ENCODE measurements at places on chromosomes 6 and 20.

GRCh38 chr20:21709535-21709904 is 4.1 kb downstream of the PAX1 start:
- no peak for DNase-seq

- no peak for DNase-seq
These were observed 53.3 kb downstream of the TNFRSF21 start for GRCh38 chr6:47256361-47256760.

GRCh38 chr6:167569879-167570278 is 245.0 kb downstream of the TTLL2 start:
- no peak for DNase-seq

DNA sequence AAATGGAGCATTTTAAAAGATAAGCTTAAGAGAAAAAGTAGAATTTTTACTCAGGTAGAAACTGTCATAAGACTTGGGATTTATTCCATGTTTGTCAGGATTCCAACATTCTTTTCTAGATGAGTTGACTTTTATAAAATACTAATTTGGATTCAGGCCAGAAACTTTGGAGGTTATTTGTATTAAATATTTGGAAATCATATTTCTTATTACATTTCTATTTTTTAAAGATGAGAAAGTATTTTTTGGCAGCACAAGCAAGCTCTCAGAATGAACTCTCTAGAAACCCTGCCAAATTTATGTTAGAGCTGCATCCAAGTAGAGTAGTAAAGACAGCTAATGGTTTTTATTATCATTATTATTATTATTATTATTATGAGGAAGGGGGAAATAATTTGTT is 1014.9 kb upstream of the GJE1 start:
- no peak for DNase-seq

DNA sequence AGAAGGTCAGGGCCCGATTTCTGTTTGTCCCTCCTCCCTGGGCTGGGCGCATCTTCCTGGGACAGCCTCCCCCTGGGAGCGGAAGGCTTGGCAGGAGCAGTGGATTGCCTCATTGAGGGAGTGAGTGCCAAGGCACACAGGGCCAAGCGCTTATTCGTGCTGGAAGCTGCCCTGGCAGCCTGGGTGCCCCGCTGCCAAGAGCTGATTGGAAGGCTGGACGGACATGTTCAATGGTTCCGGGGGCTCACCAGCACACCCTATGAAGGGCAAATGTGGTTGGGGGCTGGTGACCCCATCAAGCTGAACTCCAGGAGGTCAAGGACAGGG is 10.3 kb upstream of the ZNF831 start:
- DNase-seq: no peak

DNA sequence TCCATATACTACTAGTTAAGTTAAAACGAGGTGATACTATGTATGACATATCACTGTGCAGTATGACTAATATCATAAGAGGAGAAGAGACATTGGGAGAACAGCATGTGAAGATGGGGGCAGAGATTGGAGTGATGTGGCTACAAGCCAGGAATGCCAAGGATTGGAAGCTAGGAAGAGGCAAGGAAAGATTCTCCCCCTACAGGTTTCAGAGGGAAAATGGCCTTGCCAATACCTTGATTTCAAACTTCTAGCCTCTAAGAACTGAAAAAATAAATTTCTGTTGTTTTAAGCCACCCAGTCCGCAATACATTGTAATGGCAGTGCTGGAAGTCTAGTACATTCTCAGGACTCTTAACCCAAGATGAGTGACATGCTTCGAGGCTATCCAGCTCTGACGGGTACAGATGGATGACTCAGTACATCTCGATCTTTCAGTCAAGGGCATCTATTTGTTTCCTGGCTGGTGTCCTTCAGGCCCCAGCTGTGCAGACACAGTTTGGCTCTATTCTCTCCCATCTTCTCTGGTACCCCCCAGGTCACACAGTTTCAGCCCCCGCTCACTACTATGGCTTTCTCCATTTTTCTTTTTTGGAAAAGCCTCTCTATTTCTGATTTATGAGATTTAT is 55.5 kb upstream of the THEMIS start:
- DNase-seq: no peak

DNA sequence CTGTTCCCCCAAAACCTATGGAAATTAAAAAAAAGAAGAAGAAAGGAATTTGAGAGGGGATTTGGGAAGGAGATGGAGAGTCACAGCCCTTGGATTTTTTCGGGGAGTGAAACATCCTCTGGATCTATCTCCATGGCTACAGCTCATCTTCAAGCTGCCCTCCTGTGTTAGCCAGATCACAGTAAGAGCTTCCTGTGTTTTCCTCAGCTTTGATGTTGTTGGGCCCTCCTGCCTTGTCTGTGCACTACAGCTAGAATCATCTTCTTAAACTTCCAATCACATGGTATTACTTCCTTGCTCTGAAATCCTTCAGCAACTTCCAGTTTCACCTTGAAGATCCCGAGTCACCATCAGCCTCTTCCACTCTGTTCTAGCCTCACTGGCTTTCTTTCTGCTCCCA is 207.8 kb upstream of the ZFP64 start:
- DNase-seq: no peak

Measured in stimulated activated CD8-positive, alpha-beta memory T cell treated with anti-CD3 and anti-CD28 coated beads, Interleukin-4, amount 100 ng/mL, for 1 hour (primary cell).